GM23248 (cell line): ENCODE measurements at places on chromosomes 6 and 20. TPM values are rescaled to one million over a fixed set of nuclear protein-coding genes. Genes with fewer than 3 reads are reported as not detected.

The HDDC2 gene
- polyA plus RNA-seq, result 83.2 and 84.2 TPM in 2 replicates

The ARMH2 gene
- polyA plus RNA-seq, result not detected in 2 replicates

The HLA-F gene
- polyA plus RNA-seq, result 0.37 and 0.93 TPM in 2 replicates

The MDFI gene
- not detected in 2 replicates for polyA plus RNA-seq

The ZFP57 gene
- not detected in 2 replicates for polyA plus RNA-seq

The EPHA7 gene
- not detected in 2 replicates for polyA plus RNA-seq

The ENPP3 gene
- polyA plus RNA-seq, result not detected in 2 replicates

The SLC22A1 gene
- polyA plus RNA-seq, result not detected in 2 replicates

The EYS gene
- 0.04 and 0.10 TPM in 2 replicates for polyA plus RNA-seq

The TGM6 gene
- polyA plus RNA-seq, result not detected in 2 replicates

The ME1 gene
- polyA plus RNA-seq, result 10.0 and 11.6 TPM in 2 replicates

The HNF4A gene
- not detected in 2 replicates for polyA plus RNA-seq

The NRN1 gene
- 50.5 and 51.8 TPM in 2 replicates for polyA plus RNA-seq

The CLPSL2 gene
- not detected in 2 replicates for polyA plus RNA-seq

The SLC2A10 gene
- 26.2 and 29.7 TPM in 2 replicates for polyA plus RNA-seq

The DEFB132 gene
- polyA plus RNA-seq, result not detected in 2 replicates

The CDH22 gene
- not detected in 2 replicates for polyA plus RNA-seq

The C4B gene
- 1.1 and 2.6 TPM in 2 replicates for polyA plus RNA-seq

The CBFA2T2 gene
- 8.4 and 8.7 TPM in 2 replicates for polyA plus RNA-seq

The KHDC1L gene
- polyA plus RNA-seq, result not detected in 2 replicates

The MED20 gene
- polyA plus RNA-seq, result 24.2 and 25.5 TPM in 2 replicates

The LHFPL5 gene
- not detected in 2 replicates for polyA plus RNA-seq

The SF3B5 gene
- polyA plus RNA-seq, result 192 and 197 TPM in 2 replicates

The CTCFL gene
- polyA plus RNA-seq, result not detected in 2 replicates

The EBF4 gene
- 0.36 TPM in 1 of 2 replicates, not detected in the other for polyA plus RNA-seq

The RBBP9 gene
- polyA plus RNA-seq, result 11.3 and 11.6 TPM in 2 replicates

The ANKRD66 gene
- not detected in 2 replicates for polyA plus RNA-seq

The ECT2L gene
- not detected in 2 replicates for polyA plus RNA-seq

The LTB gene
- 0.23 TPM in 1 of 2 replicates, not detected in the other for polyA plus RNA-seq

The ARID1B gene
- polyA plus RNA-seq, result 19.3 and 21.2 TPM in 2 replicates

The C6orf132 gene
- polyA plus RNA-seq, result 2.8 and 3.2 TPM in 2 replicates

The ANGPT4 gene
- polyA plus RNA-seq, result not detected in 2 replicates

The OR2H1 gene
- polyA plus RNA-seq, result not detected in 2 replicates

The FOXQ1 gene
- polyA plus RNA-seq, result not detected in 2 replicates

The PRDM1 gene
- 3.5 and 3.9 TPM in 2 replicates for polyA plus RNA-seq

The TBC1D32 gene
- 4.7 and 4.9 TPM in 2 replicates for polyA plus RNA-seq

The BMP2 gene
- 0.33 and 0.34 TPM in 2 replicates for polyA plus RNA-seq

The LAMA4 gene
- 331 and 339 TPM in 2 replicates for polyA plus RNA-seq

The ZSCAN23 gene
- polyA plus RNA-seq, result 0.13 and 0.84 TPM in 2 replicates

The SAMD10 gene
- polyA plus RNA-seq, result 1.3 and 1.7 TPM in 2 replicates

The NR2E1 gene
- polyA plus RNA-seq, result not detected in 2 replicates
